AG09319 (cell line): ENCODE measurements at places on chromosomes 3 and 15.

GRCh38 chr3:32176989-32177701 lies 61.3 kb upstream of the CMTM8 start:
- DNase-seq, result peak; percentile 3

- DNase-seq, result no peak
Observed at GRCh38 chr3:37181756-37182155, 7.4 kb upstream of the LRRFIP2 start.

DNA sequence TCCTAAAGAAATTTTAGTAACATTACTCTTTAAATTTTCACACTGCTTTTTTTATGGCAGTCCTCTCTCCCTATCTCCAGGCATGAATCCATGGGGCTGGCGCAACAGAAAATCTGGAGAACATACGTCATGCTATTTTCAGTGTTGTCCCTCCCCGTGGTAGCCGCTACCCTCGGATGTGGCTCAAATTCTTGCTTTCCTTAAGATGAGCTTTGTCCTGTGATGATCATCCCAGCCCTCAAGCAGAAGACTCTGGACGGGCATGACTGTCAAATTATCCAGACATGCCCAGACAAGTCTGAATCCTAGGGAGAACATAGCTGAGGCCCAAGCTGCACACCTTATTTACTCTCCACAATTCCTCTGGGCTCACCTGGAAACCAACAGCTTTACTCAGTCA lies 49.1 kb downstream of the FMN1 start:
- DNase-seq, result no peak

- DNase-seq, result no peak
Observed at GRCh38 chr3:60189304-60189703, 1061.9 kb downstream of the FHIT start.

DNA sequence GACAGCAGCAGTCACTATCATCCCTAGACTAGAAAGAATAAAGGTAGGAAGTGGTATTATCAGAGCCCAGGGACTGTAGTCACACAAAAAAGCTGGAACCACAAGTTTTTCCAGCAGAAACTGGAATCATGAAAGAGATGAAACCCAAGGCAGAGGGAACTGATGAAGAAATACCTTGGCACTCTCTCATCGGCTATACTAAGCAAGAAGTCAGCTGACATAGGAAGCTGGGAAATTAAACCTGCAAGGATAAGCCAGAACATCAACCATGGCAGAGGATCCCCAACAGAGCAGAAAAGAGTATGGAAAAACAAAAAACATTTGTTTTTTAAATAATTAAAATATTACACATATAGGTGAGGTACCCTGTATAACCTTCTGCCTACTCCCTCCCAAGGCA lies 86.5 kb downstream of the AQR start:
- no peak for DNase-seq

GRCh38 chr15:57147621-57148020 lies 228.7 kb upstream of the CGNL1 start:
- no peak for DNase-seq

DNA sequence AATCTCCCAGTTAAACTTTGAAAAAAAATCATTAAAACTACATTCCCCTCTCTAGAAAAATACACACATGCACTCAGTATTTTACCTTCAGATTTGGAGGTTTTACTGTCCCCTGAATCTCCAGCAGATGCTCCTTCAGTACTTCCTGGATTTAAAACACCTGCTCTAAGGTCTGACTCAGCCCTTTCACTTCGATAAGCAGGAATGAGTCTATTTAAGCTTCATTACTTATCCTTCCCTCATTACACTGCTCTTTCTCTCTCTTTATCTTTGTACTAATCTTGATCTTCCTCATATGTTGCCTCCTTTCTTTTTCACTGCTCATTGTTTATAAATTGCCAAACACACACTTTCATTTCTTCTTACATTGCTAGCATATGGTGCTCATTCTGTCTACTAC lies 443.9 kb downstream of the DIPK2A start:
- no peak for DNase-seq

DNA sequence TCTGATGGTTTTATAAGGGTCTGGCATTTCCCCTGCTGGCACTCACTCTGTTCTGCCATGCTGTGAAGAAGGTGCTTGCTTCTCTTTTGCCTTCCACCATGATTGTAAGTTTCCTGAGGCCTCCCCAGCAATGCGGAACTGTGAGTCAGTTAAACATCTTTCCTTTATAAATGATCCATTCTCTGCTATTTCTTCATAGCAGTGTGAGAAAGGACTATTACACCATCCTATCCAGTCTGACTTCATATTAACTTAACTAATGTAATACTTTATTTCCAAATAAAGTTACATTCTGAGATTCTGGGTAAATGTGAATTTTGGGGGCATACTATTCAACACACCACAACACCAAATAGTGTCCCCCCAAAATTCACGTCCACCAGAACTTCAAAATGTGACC lies 22.2 kb upstream of the MAP3K13 start:
- no peak for DNase-seq

DNA sequence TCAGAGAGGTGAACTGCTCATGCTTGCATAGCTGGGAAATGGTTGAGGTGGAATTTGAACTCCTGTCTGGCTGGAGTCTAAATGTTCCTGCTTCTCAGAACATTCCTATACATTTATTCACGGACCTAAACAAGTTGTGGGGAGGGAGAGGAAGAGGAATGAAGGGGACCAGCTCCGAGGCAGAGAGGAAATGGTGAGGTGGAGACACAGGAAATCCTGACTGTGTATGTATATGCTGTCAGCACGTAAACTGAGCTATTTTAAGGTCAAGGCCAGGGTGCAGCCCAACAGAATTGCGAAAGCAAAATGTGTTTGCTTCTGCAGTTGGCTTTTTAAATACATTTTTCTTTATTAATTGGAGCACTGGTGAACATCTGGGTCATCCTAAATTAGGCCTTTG lies 74.1 kb upstream of the POMGNT2 start:
- DNase-seq, result no peak

DNA sequence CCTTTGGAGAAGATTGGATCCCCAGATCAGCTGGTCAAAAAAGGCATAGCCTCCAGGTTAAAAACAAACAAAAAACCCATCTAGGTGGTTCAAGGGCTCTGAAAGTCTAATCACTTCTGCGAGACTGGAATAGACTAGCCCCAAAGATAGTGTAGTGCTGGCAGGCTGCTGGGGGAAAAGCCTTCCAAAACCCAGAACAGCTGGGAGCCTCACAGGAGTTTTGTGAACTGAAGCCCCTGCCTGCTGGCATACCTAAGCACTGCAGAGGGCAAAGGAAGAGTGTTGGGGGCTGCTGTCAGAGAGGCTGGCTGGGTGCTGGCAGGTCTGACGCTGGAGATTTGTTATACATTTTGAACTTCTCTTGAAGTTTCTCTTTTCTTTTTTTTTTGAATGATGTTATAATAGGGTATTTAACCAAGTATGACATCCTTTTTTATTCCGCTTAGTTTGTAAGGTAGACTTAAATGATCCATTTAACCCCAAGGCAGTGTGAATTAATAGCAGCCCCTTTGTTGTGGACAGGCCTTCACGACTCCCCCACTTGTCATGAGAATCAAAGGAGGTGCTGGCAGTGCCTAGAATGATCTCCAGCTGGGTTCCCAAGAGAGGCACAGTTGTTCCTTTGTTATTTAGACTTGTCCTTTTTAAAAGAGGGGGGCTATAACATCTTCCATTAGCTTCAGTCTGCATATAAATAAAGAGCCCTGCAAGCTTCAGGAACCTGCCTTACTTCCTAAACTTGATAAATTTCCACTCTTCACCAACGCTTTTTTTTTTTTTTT lies 53.9 kb downstream of the CRTC3 start:
- DNase-seq, result no peak

DNA sequence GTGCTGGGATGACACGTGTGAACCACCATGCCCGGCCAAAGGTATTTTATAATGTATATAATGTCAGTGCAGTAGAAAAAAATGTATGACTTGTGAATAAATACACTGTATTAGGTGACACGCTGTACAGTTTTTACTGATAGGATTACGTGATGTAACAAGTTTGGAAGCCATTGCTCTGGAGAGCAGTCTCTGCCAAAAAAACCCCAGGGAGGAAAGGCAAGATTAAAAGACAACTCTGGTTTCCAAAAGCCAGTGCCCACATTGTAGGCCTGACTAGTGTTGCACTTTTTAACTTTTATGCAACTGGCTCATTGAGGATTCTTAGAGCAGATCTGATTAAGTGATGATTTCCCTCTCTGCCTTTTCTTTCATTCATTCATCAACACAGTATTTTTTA lies 62.0 kb upstream of the SLC2A2 start:
- no peak for DNase-seq

DNA sequence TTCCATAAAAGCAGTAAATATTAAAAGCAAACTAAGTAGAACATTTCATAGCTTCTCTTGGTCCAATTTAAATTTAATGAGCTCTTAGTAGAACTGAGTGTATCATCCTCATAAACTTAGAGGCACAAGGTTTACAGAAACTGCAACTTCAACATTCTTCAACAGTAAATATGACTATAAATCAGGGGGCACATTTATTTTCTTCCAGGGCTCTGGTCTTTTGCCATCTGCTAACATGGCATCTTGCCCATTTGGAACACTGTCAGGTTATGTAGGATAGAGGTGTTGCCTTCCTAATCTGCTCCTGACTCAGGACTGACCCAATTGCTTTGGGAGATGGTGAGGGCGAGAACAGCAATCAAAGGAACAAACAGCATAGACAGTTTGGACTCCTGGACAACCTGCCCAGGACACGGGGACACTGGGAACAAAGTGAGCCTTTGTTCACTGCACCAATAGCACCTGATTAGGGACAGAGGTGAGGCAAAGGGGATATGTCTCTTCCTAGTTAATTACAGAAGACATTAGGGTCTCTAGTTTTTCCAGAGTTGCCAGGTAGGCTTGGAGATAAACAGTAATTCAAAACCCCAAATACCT lies 610.2 kb upstream of the ROBO2 start:
- DNase-seq, result no peak

GRCh38 chr3:33577588-33577987 lies 137.4 kb upstream of the UBP1 start:
- no peak for DNase-seq

GRCh38 chr3:159263750-159264553 lies 462.1 kb downstream of the MFSD1 start:
- DNase-seq, result no peak

DNA sequence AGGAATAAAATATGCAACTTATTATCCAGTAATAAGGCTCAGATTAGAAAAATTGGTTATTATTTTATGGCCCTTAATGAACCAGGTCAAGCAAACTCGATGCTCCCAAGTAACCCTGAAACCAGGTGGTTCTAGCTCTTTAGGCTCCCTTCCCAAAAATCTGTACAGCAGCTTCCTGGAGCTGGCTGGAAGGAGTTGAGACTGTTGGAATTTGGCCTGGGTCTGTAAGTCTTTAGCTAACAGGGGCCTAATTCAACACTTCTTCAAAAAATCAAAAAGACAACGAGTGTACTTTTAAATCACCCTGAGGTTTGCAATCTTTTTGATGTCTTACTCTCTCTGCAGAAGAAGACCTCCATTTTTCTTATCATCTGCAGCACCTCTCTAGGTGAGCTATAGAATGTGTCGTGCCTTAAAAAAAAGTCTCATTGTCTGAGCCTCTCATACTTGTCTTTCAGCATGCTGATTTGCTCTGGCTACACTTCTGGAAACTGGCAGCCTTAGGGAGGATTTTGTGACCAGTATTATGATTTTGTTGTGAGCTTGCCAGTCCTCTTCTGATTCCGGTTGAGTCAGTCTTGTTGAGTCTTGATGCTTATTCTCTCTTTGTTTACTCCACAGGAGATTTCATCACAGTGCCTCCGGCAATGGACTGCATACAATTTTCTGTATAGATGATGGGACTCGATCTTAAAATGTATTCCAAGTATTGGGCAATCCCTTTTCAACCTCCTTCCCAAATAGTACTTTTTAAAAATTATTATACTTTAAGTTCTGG lies 235.0 kb upstream of the KBTBD8 start:
- DNase-seq, result peak; percentile 61

DNA sequence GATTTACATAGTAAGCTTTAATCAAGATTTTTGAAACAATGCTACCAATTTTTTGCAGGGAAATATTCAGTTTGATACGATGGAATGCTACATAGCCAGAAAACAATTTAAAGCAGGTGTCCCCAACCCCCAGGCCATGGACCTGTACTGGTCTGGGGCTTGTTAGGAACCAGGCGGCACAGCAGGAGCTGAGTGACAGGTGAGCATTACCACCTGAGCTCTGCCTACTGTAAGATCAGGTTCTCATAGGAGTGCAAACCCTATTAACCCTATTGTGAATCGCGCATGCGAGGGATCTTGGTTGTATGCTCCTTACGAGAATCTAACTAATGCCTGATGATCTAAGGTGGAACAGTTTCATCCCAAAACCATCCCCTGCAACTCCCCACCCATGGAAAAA lies 322.6 kb upstream of the NECTIN3 start:
- DNase-seq, result no peak

DNA sequence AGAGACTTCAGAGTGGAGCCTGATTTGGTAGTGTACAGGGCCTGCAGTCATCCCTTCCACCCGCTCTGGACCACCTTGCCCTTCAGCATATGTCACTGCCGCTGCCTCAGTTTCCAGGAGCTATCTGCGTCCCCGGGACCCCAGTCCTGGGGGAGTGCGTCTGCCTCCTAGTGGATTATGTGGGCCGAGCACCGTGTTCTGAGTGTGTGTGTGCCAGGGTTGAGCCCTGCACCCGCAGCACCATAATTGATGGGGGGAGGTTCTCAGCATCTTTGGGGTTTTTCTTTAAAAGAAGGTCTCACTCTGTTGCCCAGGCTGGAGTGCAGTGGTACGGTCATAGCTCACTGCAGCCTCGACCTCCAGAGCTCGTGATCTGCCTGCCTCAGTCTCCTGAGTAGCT lies 33.6 kb downstream of the CD276 start:
- DNase-seq, result no peak

GRCh38 chr15:57921371-57921770 lies 144.1 kb downstream of the ALDH1A2 start:
- no peak for DNase-seq

- DNase-seq, result no peak
Observed at GRCh38 chr3:194285850-194286197, 65.3 kb downstream of the CPN2 start.

DNA sequence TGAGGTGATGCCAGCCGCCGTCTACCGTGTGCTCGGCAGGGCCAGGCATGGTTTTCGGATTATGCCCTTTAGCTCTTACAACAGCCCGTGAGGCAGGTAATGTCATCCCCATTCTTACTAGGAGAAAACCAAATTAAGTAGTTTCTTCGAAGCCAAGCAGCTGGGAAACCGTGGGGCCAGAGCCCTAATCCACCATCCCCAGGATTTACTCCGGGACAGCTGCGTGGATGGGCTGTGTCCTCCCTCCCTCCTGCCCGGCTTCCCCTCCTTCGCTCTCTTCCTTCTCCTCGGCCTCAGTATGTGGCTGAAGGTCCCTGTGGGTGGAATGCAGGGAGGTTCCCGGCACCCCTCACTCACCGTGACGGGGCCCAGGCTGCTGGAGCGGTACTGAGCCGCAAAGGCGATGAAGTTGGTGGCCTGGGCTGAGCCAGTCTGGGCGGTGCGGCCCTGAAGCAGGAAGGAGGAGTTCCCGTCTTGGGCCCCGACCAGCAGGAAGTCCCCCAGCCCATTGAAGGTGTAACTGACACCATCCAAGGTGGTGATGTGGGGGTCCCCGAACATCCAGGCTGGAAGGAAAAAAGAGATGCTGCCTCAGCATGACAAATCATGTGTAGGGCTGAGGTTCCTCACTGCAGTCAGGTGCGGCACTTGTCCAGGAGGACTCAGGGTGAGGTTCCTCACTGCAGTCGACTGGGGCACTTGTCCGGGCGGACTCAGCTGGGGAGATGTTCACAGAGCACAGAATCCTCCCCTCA lies 42.5 kb downstream of the MUC20 start:
- no peak for DNase-seq

GRCh38 chr3:114527036-114527644 lies 233.3 kb downstream of the TIGIT start:
- DNase-seq, result no peak
